ENCODE measurements at places on chromosomes 5 and 9. TPM values are rescaled to one million over a fixed set of nuclear protein-coding genes. Genes with fewer than 3 reads are reported as not detected.

- H3K4me1 ChIP-seq = no peaks in the 10 kb centered on the region
- no peaks in the 10 kb centered on the region for H3K27me3 ChIP-seq
- H3K27ac ChIP-seq = no peak overlapping the region
- no peak overlapping the region for H3K4me3 ChIP-seq
- DNase-seq = no peak
- no peaks in the 10 kb centered on the region for H3K36me3 ChIP-seq
These were observed 583.5 kb upstream of the TUSC1 start for GRCh38 chr9:26261503-26262330.

DNA sequence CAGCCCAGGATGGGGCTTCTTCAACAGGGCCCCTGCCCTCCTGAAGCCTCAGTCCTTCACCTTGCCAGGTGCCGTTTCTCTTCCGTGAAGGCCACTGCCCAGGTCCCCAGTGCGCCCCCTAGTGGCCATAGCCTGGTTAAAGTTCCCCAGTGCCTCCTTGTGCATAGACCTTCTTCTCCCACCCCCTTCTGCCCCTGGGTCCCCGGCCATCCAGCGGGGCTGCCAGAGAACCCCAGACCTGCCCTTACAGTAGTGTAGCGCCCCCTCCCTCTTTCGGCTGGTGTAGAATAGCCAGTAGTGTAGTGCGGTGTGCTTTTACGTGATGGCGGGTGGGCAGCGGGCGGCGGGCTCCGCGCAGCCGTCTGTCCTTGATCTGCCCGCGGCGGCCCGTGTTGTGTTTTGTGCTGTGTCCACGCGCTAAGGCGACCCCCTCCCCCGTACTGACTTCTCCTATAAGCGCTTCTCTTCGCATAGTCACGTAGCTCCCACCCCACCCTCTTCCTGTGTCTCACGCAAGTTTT is 23.6 kb downstream of the PCDHGC5 start:
- H3K27me3 ChIP-seq = no peaks in the 10 kb centered on the region
- peaks cover 59% of the 10 kb centered on the region for H3K4me1 ChIP-seq
- H3K36me3 ChIP-seq = peaks cover 41% of the 10 kb centered on the region
- H3K4me3 ChIP-seq = peak overlapping the region; percentile 49
- peak overlapping the region; percentile 94 for H3K27ac ChIP-seq

GRCh38 chr5:16616536-16617273 is at the start of gene RETREG1:
RETREG1 (minus strand) TSS chr5:16616997; CDS start chr5:16616971, 26 bp downstream.
- no peaks in the 10 kb centered on the region for H3K27me3 ChIP-seq
- H3K4me3 ChIP-seq = peak within 1 kb of the TSS; percentile 58
- no peaks in the 10 kb centered on the region for H3K4me1 ChIP-seq
- no peaks in the 10 kb centered on the region for H3K36me3 ChIP-seq
- no peak within 1 kb of the TSS for H3K27ac ChIP-seq
- DNase-seq = peak; percentile 28

The TMEM252 gene
- total RNA-seq = 1.5 TPM

GRCh38 chr9:526904-527591 is 312.4 kb downstream of the DOCK8 start:
- H3K36me3 ChIP-seq = no peaks in the 10 kb centered on the region
- no peak for DNase-seq
- H3K4me1 ChIP-seq = no peaks in the 10 kb centered on the region
- H3K4me3 ChIP-seq = no peak overlapping the region
- no peak overlapping the region for H3K27ac ChIP-seq
- H3K27me3 ChIP-seq = no peaks in the 10 kb centered on the region

DNA sequence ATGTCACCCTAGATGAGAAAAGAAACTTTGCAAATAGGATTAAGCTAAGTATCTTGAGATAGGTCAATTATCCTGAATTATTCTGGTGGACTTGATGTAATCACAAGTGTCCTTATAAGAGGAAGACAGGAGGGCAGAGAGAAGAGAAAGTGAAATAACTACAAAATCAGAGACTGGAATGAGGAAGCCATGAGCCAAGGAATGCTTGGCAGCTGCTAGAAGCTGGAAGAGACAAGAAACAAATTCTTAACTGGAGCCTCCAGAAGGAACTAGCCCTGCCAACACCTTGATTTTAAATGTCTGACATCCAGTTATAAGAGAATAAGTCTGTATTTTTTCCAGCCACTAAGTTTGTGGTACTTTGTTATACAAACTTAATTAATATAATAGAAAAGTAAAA is 480.0 kb downstream of the NR2F1-AS1 start:
- H3K27ac ChIP-seq = no peak overlapping the region
- no peaks in the 10 kb centered on the region for H3K36me3 ChIP-seq
- no peak overlapping the region for H3K4me3 ChIP-seq
- no peaks in the 10 kb centered on the region for H3K4me1 ChIP-seq
- DNase-seq = no peak

GRCh38 chr5:139886213-139886612 is 90.6 kb downstream of the PSD2 start:
- peaks cover 25% of the 10 kb centered on the region for H3K4me1 ChIP-seq
- no peak overlapping the region for H3K4me3 ChIP-seq
- H3K27ac ChIP-seq = no peak overlapping the region
- H3K27me3 ChIP-seq = peaks cover 5% of the 10 kb centered on the region
- no peaks in the 10 kb centered on the region for H3K36me3 ChIP-seq

GRCh38 chr9:91089405-91090129 is 272.2 kb downstream of the AUH start:
- no peak overlapping the region for H3K4me3 ChIP-seq
- H3K4me1 ChIP-seq = no peaks in the 10 kb centered on the region
- peaks cover 3% of the 10 kb centered on the region for H3K27me3 ChIP-seq
- no peaks in the 10 kb centered on the region for H3K36me3 ChIP-seq

The IL7R gene
- not detected for total RNA-seq

- H3K27me3 ChIP-seq = no peaks in the 10 kb centered on the region
- peaks cover 16% of the 10 kb centered on the region for H3K4me1 ChIP-seq
- peak overlapping the region; percentile 89 for H3K27ac ChIP-seq
- no peaks in the 10 kb centered on the region for H3K36me3 ChIP-seq
These were observed 63.1 kb downstream of the CXXC5 start for GRCh38 chr5:139711067-139711905.

- H3K27me3 ChIP-seq = no peaks in the 10 kb centered on the region
- H3K4me3 ChIP-seq = no peak overlapping the region
- H3K36me3 ChIP-seq = no peaks in the 10 kb centered on the region
- no peak overlapping the region for H3K27ac ChIP-seq
- DNase-seq = no peak
These were observed 214.1 kb upstream of the TLE4 start for GRCh38 chr9:79357616-79358015.

The PNPLA7 gene
- total RNA-seq = 0.14 TPM

The FOXD4L6 gene
- total RNA-seq = not detected

DNA sequence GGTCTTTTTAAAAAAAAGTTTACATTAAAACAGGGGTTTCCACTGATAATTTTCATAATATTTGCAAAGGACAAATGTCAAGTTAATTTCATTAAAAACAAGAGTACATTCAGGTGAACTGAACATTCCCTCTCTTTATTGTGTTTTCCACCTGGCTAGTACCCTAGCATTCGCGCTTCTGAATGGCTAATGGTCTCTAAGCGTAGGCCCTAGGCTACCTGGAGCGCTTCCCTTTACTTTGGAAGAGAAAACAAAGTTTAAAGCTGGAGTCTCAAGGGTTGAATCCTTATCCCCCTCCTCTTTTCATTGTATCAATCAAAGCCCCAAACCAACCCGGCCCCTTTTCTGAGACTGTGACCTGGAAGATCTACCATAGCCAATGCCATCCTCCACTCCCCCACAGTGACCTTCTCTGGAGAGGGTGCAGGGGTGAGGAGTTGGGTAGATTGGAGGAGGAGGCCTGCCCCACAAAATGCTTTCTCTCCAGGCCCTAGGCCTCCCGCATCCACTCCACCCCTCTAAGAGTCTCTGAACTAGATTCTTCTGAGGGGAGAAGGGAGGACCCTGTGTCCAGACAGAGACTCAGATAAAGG is 73.3 kb upstream of the TBCA start:
- no peaks in the 10 kb centered on the region for H3K27me3 ChIP-seq
- H3K4me1 ChIP-seq = no peaks in the 10 kb centered on the region
- no peak overlapping the region for H3K27ac ChIP-seq

The ENTREP1 gene
- 0.08 TPM for total RNA-seq

The LRRC19 gene
- not detected for total RNA-seq

- peaks cover 14% of the 10 kb centered on the region for H3K4me1 ChIP-seq
- DNase-seq = no peak
- H3K27ac ChIP-seq = no peak overlapping the region
- H3K27me3 ChIP-seq = no peaks in the 10 kb centered on the region
These were observed 1.3 kb downstream of the PROB1 start for GRCh38 chr5:139393497-139394122.

DNA sequence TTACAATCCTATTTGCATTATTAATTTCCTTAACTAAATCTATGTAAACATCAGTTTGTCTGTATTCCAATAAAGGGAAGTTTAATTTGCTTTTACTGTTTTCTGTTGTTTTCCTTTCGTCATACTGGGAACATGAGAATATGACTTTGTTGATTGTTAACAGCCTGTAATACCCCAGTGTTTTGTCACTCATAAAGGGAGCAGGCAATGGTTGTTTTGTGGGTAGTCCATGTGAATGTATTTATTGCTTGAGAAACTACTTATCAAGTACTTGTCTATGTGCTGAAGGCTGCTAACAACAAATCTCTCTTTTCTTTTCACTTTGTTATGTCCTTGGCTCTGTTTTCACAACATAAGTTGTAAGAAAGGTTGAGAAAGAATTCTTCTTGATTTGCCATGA is 1070.2 kb upstream of the ACO1 start:
- DNase-seq = no peak
- H3K4me3 ChIP-seq = no peak overlapping the region
- H3K36me3 ChIP-seq = no peaks in the 10 kb centered on the region
- no peaks in the 10 kb centered on the region for H3K4me1 ChIP-seq

The PRDM9 gene
- total RNA-seq = not detected

GRCh38 chr9:87535817-87536539 is 38.3 kb downstream of the DAPK1 start:
- H3K27me3 ChIP-seq = no peaks in the 10 kb centered on the region
- DNase-seq = no peak
- no peak overlapping the region for H3K4me3 ChIP-seq
- peaks cover 14% of the 10 kb centered on the region for H3K36me3 ChIP-seq
- H3K4me1 ChIP-seq = peaks cover 13% of the 10 kb centered on the region

The ANKRD31 gene
- total RNA-seq = 0.13 TPM

GRCh38 chr5:76804266-76804665 is 14.6 kb upstream of the F2RL1 start:
- DNase-seq = no peak
- peaks cover 16% of the 10 kb centered on the region for H3K4me1 ChIP-seq
- no peaks in the 10 kb centered on the region for H3K27me3 ChIP-seq

DNA sequence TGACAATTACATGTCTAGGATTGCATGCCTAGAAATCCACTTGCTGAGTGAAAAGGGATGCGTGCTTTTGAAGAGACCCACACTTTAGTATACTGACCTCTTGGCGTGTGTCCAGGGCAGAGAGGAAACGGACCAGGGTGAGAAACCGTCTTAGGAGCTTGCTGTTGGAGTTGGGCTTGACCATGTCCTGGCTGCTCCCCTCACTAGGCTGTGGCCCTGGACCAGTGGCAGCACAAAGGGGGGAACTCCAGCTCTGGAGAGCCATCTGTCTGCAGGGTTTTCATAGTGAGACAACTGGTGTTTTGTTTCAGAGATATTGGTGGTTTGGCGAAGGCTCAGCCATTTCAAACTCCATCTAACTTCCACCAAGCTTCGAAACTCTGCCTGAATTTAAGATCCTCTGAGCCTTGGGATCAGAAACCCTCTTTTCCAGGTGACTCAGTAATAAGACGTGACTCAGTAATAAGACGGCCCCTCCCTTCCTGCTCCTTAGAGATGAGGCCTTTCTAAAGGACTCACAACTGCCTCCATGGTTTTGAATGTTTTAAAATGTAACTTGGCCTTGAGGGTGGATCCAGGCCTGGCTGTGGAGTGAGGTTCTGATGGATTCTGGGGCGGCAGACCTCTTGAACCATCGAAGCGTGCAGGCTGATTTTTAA is 165.8 kb downstream of the MELK start:
- no peaks in the 10 kb centered on the region for H3K4me1 ChIP-seq
- H3K27ac ChIP-seq = no peak overlapping the region

DNA sequence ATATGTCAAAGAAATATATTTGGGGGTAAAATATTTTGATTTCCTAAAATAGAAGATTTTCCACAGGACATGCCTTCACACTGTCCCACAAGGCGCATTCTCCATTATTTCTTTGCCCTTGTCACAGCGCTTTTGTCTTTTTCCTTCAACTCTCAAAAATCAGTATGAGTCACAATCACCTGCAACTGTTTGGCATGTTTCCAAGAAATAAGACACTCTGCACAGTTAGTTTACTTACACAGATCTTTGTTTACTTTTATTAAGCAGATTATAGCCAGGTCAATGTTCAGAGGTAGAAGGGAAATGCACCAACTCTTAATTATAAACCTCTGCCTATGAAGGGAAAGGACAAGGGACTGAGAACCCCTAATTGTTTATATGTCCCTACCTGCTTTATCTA is 9.5 kb downstream of the CEMIP2 start:
- H3K4me1 ChIP-seq = peaks cover 14% of the 10 kb centered on the region
- H3K4me3 ChIP-seq = no peak overlapping the region
- H3K27me3 ChIP-seq = no peaks in the 10 kb centered on the region
- H3K27ac ChIP-seq = no peak overlapping the region
- no peaks in the 10 kb centered on the region for H3K36me3 ChIP-seq

DNA sequence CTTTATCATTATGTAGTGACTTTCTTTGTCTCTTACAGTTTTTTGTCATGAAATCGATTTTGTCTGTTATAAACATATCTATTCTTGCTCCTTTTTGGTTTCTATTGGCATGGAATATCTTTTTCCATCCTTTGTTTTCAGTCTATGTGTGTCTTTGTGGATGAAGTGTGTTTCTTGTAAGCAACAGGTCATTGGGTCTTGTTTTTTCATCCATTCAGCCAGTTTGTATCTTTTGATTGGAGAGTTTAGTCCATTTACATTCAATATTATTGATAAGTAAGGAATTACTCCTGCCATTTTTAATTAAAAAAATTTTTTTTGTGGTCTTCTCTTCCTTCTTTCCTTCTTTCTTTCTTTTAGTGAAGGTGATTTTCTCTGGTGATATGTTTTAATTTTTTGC is 194.1 kb downstream of the GDNF start:
- no peak for DNase-seq
- no peak overlapping the region for H3K4me3 ChIP-seq
- no peak overlapping the region for H3K27ac ChIP-seq
- no peaks in the 10 kb centered on the region for H3K36me3 ChIP-seq
- no peaks in the 10 kb centered on the region for H3K27me3 ChIP-seq

DNA sequence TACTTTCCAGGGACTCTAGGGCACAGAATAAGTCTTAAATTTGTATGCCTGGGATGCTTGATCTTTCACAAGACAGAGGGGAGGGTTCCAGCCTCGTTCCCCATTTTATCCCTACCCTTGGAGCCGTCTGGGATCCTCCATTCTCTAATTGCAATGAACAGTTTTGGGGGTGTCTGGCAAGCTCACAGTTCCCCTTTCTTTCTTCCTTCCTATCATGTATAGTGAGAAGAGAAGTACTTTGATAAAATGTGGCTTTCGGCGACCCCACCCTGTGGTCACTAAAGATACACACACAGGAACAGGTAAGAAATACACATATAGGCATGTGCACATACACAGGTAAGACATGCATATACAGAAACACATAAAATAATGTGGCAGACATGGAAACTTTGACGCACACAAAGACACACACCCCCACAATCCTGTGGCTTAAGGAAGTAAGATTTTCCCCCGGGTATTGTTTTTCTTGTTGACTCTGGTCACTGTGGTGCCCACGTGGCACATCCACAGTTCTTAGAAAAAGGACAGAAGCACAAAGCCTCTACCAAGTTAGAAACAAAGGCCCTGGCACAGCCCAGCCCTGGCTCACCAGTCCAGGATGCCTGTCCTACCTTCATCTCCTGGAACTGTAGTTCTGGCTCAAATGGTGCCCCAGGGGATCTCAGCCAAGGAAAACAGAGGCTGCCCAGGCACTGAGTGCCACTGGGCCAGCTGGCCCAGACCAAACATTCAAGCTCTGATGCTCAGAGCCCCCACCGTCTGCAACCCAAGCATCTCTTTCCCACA is 6.3 kb upstream of the SMU1 start:
- H3K4me1 ChIP-seq = no peaks in the 10 kb centered on the region
- no peak overlapping the region for H3K27ac ChIP-seq
- no peak for DNase-seq
- no peak overlapping the region for H3K4me3 ChIP-seq

Data from SJCRH30 (cell line).